ENCODE measurements at places on chromosomes 5 and 9. TPM values are rescaled to one million over a fixed set of nuclear protein-coding genes. Genes with fewer than 3 reads are reported as not detected.

GRCh38 chr5:114324282-114324681 is 37.6 kb upstream of the KCNN2 start:
- no peak for DNase-seq

- DNase-seq = peak; percentile 74
Observed at GRCh38 chr9:81522716-81523551, 166.4 kb downstream of the TLE1 start.

- no peak for DNase-seq
Observed at GRCh38 chr5:103308774-103309173, 50.2 kb downstream of the MACIR start.

GRCh38 chr9:126234681-126235335 is 91.8 kb upstream of the MVB12B start:
- no peak for DNase-seq

DNA sequence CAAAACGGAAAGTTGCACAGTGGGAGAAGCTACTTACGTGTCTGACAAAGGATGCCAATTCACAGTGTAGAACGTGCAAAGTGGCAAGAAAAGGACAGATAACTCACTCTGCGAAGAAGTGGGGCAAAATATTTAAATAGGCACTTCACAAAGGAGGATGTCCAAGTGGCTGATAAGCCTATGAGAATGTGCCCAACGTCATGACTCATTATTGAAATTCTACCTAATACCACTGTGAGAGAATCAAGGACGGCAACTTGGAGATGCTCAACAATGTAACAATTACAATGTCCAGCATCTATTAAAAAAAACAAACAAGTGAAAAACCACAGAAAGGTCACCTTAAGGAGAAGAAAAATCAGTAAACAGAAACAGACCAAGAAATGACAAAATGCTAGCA is 59.0 kb downstream of the NACC2 start:
- DNase-seq = no peak

DNA sequence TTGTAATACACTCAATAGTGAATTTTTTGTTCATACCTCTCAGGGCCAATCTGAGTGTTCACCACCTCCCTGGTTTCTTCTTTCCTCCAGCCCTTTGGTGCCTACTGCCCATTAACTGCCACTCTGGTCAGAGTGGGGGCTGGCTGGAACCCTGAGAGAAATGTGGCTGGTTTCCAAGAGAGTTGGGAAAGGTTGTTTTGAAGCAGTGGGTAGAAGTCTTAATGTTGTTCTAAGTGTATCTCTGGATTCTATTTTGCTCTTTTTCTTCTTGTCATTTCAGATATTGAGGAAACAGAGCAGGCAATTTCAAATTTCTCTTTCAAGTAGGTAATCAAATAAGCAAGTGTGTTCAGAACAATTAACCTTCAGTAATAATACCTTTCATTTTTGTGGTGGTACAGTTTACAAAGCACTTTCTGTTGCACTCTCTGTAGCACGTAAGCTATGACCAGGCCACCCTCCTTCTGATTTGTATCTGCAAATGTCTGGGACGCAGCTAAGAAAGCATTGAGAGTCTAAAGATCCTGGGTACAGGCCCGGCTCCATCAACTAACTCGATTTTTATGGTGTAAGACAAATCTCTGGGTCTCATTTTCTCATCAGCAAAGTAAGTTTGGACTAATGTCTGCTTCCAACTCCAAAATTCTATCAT is 8.4 kb downstream of the SLC1A3 start:
- no peak for DNase-seq

The CCDC180 gene
- total RNA-seq = 0.72 TPM

The CDH10 gene
- not detected for total RNA-seq

The ARSI gene
- not detected for total RNA-seq

All from RPMI7951 (cell line).